Body of pancreas (tissue), 4 donors: ENCODE measurements at places on chromosomes 16 and 17. TPM values are rescaled to one million over a fixed set of nuclear protein-coding genes. Genes with fewer than 3 reads are reported as not detected.

GRCh38 chr17:13437966-13438779 lies 163.6 kb downstream of the HS3ST3A1 start:
- no peak for DNase-seq

The TMC6 gene
- 32.3 TPM for total RNA-seq

DNA sequence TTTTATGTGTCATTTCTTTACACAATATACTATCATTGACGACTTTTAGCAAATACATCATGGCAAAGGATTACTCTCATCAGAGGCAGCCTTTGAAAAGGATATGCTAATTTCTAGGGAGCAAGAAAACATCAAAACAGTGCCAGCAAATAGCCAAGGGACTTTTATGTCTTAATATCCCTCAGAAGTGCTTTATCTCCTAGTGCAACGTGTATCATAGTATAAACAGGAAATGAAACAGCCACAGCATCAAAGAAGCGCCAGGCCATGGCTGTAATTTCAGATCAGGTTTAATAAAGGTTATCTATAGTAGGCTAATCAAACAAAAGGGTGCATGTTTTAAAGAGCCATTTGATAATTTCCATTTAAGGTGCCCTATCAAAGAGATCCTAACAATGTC lies 159.9 kb downstream of the AXIN2 start:
- DNase-seq: no peak

GRCh38 chr17:27407916-27408864 lies 48.1 kb upstream of the KSR1 start:
- DNase-seq: no peak

The REXO5 gene
- total RNA-seq: 2.3 TPM

GRCh38 chr17:69179227-69179952 lies 37.7 kb upstream of the ABCA6 start:
- no peak for DNase-seq

DNA sequence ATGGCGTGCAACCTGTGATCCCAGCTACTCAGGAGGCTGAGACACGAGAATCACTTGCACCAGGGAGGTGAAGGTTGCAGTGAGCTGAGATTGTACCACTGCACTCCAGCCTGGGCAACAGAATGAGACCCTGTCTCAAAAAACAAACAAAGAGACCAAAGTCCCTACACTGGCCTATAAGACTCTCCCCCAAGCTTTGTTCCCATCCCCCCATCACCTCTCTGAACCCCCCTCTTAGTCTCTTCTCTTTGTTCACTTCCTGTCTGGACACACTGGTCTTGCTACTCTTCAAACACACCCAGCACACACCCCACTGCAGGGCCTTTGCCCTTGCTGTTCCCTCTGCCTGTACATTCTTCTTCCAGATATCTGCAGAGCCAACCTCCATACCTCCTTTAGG lies 7.8 kb upstream of the SCNN1B start:
- DNase-seq: no peak

The AMZ2 gene
- 28.3 TPM for total RNA-seq

The KCNJ16 gene
- 53.4 TPM for total RNA-seq

GRCh38 chr17:3870871-3871306 lies 22.0 kb downstream of the CAMKK1 start:
- DNase-seq: no peak

- peak; percentile 41 for DNase-seq
Measured at GRCh38 chr16:88639231-88640038, 1.1 kb downstream of the IL17C start.

DNA sequence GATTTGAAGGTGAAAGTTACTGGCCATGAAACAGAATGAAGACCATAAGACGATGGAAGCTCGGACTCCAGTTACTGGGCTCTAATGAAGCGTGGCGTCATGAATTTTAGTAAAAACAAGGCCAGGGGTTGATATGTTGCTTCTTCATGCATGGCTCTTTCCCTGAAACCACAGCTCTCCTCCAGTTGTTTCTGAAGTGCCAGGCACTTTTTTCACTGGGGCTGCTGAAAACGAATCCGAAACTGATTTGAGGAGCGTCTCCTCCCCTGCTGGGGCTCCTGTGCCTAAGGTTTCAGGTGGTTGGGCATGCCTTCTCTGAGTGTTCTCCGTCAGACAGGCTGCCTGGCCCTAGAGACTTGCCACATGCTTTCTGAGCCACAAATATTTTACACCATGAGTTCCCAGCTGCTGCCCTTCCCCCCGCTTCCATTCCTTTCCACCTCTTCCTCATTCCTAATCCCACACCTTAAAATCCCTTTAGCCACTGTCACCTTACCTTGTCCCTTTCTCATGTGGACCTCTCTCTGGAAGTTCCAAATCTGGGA lies 3.7 kb upstream of the MYL4 start:
- DNase-seq: peak; percentile 58

The NOG gene
- not detected for total RNA-seq

DNA sequence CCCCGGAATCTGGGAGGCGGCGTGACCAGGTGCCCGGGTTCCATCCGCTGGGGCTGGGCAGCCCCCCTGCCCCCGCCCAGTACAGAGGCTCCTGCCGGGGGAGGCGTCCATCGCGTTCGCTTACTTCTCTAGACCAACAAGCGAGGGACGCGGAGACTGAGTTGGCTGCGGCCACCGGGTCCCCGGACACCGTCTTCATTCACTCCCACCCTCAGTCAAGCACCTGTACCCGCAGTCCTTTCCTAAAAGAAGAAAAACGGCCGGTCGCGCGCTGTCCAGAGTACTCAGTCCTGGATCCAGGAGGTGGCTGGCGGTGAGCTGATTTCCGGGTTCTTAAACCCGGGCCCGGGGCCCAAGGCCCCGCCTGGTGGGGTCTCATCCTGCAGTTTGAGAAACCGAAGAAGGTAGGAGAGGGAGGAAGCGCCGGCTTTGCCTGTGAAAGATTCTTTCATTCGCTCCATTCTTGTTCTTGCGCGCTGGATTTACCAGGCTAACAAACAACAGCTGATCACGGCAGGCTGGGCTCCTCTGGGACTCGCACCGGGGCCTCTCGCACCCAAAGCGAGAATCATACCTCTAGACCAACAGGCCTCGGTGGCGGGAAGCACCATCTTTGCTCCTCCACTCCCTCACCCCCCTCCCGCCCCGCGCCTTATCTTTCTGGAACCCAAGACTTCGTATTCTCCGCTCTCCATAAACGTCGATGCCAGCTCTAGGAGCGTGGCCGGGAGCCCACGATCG lies 17.4 kb upstream of the OR1F1 start:
- no peak for DNase-seq

- DNase-seq: peak; percentile 89
Measured at GRCh38 chr16:1979271-1980029, 1.8 kb downstream of the NOXO1 start.

- no peak for DNase-seq
Measured at GRCh38 chr16:88306860-88307545, 75.8 kb upstream of the ZNF469 start.

The C1QTNF8 gene
- not detected for total RNA-seq

DNA sequence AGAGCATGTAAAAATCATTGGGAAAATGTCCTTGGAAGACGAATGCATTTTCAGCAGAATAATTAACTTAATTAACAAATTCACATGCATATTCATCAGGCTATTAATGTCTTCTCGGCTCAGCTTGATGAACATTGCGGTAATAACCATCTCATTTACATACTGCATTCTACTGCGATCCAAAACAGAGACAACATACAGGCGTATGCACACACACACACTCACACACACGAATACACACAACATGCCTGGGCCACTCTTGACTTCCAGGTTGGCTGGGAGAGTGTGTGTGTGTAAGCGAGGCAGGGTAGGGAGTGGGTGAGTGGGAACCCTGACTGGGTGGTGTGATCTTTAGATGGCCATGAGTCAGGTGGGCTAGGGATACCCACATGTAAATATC lies 44.7 kb downstream of the NEUROD2 start:
- DNase-seq: no peak

- peak; percentile 43 for DNase-seq
Measured at GRCh38 chr17:58328195-58329034, at the start of gene TSPOAP1. Gene TSPOAP1, minus strand, starts transcription at chr17:58328795. Its CDS starts 875 bp downstream, at chr17:58327920.

GRCh38 chr17:59527325-59527917 lies 38.0 kb upstream of the DHX40 start:
- no peak for DNase-seq

GRCh38 chr16:54504372-54504771 lies 217.8 kb upstream of the IRX3 start:
- DNase-seq: no peak

- no peak for DNase-seq
Measured at GRCh38 chr17:50203604-50204345, 2.3 kb upstream of the COL1A1 start.

- DNase-seq: no peak
Measured at GRCh38 chr17:29583324-29584248, 5.9 kb downstream of the GIT1 start.

DNA sequence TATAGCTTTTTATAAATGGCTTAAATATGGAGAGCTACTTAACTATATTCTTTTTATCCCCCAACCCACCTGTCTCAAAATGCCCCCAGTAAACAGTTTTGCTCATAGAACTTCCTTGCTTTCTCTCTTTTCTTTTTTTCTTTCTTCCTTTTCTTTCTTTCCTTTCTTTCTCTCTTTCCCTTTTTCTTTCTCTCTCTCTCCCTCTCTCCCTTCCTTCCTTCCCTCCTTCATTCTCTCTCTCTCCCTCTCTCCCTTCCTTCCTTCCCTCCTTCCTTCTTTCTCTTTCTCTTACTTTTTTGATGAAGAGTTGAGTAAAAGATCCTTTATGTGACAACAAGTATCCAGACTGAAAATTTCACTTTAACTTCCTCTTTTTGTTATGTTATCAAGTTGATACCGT lies 48.2 kb downstream of the KCNJ2 start:
- DNase-seq: no peak
